BJ (cell line): ENCODE measurements at places on chromosomes 1 and 21. TPM values are rescaled to one million over a fixed set of nuclear protein-coding genes. Genes with fewer than 3 reads are reported as not detected.

GRCh38 chr21:34204481-34205439, 131.4 kb downstream of the MRPS6 start:
- DNase-seq: no peak

- no peak for DNase-seq
Measured at GRCh38 chr1:84569216-84569615, 5.0 kb downstream of the CTBS start.

DNA sequence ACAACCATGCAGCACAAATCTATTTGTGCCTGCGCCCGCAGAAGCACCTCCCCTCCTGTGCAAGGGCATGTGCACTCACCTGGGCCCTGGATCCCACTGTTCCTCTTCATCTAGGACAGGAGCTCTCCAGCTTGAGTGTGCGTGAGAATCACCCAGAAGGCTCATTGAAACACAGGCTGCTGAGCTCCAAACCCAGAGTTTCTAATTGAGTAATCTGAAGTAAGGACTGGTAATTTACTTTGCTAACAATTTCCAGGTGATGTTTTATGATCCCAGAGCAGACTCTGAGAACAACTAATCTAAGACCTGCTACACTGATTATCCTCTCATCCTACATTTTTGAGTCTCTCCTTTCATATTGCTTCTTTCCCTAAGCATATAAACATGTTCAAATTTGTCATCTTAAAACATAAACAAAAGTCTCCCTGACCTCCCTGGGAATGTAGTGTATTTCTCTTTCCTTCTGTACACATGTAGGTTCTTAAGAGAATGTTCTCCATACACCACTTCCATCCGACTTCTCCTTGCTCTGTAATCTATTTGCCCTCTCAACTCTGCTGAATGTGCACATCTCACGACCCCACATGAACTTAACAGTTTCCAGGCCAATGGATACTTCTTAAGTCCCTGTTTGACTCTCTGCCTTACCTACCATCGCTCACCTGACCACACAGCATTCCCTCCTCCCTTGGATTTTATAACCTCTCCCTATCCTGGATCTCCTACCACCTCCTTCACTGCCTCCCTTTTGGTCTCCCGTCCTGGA, 522.5 kb downstream of the SMYD3 start:
- DNase-seq: no peak

DNA sequence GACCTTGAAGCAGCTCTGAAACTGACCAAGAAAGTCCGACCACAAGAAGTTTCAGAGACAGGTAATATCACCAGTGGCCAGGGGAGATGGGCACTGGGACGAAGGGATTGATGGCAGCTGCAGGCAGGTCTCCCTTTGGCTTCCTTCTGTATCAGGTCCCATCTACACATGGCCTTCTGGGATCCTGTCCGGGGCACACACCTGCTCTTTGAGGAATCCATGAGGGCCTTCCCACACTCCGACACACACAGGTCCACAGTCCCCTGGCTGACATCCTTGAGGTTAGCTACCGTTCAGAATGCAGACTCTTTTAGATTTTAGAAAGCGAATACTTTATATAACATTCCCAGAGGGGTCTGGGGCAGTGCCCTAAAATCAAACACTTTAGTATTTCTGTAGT, 26.5 kb upstream of the TMEM125 start:
- DNase-seq: no peak

- DNase-seq: no peak
Measured at GRCh38 chr1:109621379-109622136, 1.9 kb downstream of the AMPD2 start.

DNA sequence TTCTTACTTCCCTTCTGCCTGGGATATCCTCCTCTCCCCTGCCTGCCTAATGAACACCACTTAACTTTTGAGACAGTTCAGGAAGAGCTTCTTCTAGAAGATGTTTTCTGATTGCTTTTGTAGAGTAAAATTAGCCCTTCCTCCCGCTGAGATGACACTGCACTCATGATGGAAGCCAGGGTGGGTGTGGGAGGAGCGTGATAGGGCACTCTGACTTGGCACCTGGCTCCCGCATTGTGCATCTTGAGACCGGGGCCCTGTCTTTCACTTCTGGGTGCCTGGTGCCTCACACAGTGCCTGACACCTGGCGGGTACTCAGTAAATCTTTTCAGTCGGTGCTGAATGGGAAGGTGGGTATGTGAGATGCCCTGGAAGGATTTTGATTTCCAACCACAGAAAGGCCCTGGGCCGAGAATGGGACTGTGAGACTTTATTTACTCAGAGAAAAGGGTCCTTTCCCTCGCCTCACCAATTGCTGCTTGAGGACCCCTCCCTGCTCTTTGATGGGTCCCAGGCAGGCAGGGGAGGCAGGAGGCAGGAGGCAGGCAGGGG, 6.8 kb downstream of the THEM5 start:
- no peak for DNase-seq

- no peak for DNase-seq
Measured at GRCh38 chr1:49397086-49397485, 620.4 kb upstream of the BEND5 start.

- DNase-seq: no peak
Measured at GRCh38 chr1:27521336-27521831, 31.4 kb upstream of the WASF2 start.

GRCh38 chr1:45282351-45282750, 44.3 kb upstream of the HPDL start:
- no peak for DNase-seq

DNA sequence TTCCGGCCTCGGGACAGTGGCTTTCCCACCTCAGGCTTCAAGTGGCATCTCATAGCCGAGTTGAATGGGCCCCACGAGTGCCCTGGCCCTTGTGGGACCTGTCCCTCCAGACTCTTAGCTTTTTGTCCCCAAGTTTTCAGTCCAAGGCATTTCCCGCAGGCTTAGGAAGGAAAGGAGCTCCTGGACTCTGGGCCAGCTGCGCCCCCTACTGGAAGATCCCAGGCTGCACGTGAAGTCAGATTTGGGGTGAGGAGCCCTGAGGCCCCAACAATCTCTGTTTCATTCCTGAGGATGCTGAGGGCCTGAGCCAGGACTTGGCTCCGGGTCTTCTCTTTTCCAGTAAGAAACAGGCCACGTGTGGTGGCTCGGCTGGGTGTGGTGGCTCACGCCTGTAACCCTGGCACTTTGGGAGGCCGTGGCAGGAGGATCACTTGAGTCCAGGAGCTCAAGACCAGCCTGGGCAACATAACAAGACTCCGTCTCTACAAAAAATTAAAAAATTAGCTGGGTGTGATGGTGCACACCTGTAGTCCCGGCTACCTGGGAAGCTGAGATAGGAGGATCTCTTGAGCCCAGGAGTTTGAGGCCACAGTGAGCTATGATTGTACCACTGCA, 67.4 kb downstream of the ARHGEF10L start:
- DNase-seq: no peak

DNA sequence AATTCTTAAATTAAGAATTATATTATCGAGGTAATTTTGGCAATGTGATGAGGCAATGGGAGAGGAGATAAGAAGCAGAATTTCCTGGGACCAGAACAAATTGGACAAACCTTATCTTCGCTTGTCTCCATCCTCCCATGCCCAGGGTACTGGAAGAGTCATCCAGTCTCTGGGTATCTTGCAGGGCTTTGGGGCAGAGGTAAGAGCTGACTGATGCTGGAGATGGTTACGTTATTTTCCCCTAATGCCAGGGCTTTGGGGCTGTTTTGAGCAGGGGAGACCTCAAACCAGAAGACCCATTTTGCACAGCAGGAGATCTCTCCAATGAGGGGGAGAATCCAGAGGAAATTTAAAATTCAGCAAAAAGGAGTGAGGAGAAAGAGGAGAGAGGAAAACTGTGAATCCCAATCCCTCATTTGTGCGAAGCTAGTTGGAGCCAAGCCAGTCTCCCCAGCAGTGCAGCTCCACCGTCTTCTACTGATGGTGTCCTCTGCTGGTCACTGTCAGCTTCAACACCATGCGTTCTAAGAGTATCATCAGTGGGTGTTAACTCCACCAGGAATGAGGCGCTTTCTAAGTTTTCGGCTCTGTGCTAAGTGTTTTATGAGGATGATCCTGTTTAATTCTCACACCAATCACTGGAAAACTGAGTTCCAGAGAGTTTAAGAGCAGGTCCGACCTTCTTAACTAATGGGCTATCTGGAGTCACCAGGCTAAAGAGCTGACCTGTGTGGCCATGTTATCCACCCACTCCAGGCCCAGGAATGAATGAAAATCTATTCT, 86.8 kb upstream of the CD34 start:
- no peak for DNase-seq

- no peak for DNase-seq
Measured at GRCh38 chr1:67148516-67149178, 13.9 kb upstream of the C1orf141 start.

GRCh38 chr1:34876406-34876805, 16.9 kb upstream of the SMIM12 start:
- DNase-seq: no peak

GRCh38 chr1:93630168-93630567, 51.5 kb downstream of the BCAR3 start:
- DNase-seq: no peak

- DNase-seq: peak; percentile 9
Measured at GRCh38 chr1:207404849-207405525, 49.1 kb upstream of the CR2 start.

GRCh38 chr1:184101571-184101970, 50.0 kb downstream of the TSEN15 start:
- no peak for DNase-seq

DNA sequence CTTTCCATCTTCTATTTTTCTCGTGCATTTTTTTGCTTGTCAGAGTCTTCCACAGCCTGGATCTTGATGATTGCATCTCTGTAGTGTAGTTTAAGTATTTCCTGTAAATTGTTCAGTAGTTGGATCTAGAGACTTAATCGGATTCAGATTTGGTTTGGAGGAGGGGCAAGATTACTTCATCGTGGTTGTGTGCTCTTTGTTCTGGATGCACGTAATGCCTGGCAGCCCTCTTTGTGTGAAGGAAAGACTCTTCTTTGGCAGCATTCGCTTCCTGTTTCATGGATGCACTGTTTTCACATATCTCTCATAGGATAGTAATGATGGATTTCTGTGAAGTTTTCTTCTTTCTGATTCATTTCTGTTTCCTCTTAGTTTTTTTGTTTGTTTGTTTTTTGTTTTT, 14.2 kb downstream of the SEMA4A start:
- DNase-seq: no peak

DNA sequence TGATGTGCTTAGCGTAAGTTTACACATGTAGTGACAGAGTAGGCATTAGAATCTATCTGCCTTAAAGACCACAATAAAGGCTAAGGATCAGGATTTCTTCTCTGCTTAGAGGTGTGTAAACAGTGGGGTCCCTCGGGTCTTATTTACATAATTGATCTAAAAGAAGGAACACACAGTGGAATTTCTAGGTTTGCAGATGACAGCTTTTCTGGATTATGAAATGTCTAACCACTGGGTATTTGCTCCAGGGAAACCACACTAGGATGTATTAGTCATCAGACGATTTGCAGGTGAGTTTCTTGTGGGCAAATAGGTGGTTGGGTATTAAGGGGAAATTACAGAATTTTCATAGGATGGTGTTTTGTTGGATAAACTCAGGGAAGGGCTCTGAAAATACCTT, 5.8 kb downstream of the LRRC8D start:
- no peak for DNase-seq

DNA sequence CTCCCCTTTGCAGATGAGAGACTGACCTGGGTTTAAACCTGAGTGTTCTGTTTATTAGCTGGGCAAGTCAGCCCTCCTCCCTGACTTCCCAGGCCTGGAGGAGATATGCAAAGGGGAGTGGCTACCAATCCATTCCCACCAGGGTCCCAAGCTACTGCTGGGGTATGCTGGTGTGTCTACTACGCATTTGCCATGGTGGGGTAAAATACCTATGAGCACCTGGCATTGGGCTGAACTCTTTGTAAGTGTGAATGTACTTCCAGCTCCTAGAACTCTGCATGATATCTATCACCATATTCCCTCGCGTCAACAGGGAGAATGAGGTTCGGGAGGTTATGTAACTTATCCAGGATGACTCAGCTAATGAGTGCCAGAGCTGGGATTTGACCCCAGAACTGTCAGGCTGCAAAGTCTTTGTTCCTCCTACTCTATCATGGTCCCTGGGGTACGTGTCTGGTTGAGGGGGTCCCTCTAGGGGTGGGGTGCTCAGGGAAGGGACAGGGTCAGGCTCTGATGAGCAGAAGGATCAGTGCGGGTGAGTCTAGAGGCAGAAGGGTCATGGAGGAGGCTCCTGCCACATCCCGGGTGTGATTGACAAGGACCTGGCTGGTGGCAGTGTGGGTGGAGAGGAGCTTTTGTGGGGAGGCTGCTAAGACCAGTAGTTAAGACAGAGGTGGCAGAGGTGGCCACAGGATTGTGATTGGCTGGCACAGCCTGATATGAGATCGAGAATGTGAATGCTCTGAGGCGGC, 16.7 kb downstream of the AMPD2 start:
- no peak for DNase-seq

GRCh38 chr21:41374177-41374712, 12.4 kb downstream of the MX2 start:
- DNase-seq: no peak

DNA sequence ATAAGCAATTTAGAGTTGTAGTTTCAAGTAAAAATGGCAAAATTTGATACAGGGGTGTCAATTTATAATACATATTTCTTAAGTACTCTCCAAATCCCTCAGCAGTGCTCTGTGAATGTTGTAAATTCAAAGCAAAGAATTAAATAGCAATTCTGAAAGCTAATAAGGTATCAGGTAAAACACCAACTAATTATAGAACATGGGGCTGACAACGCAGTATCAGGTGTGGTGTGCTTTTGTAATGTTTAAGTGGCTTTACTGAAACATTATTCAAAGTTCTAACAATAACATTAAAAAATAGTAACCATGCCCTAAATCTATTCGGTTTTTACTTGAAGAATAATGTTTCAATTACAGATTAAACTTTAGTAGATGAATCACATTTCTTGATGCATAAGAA, 1271.2 kb upstream of the ADGRL2 start:
- DNase-seq: no peak

GRCh38 chr1:160767395-160768294, 28.3 kb upstream of the LY9 start:
- no peak for DNase-seq

DNA sequence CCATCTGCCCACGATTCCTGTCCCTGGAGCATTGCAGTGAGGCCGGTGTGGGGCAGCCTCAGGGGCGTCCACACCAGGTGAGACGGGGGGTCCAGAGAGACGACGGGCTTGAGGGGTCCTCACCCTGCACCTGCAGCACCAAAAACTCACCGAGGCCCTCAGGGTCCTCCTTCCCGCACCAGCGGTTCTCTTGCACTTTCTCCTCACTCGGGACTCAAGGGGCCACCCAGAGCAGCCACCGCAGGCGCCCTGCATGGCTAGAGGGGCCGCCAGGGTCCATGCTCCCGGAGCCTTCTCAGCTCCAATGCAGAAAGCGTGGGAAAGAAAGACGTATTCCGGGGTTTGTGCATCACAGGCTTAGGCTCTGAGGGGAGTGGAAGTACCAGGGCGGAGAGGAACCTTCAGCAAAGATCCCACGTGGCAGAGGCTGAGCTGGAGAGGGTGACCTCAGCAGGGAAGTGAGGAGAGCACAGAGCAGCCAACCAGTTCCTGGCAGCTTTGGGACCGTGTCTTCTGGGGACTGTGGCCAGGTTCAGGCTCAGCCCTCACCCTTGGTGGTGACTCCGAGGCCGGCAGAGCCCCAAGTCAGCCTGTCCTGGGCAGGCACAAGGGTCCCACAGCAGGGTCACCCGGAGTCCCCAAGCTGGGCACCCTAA, 19.5 kb upstream of the COL6A2 start:
- DNase-seq: no peak

GRCh38 chr1:171422511-171422910, 62.8 kb upstream of the PRRC2C start:
- peak; percentile 50 for DNase-seq

The NTNG1 gene
- 3.3 and 4.6 TPM in 2 replicates for polyA plus RNA-seq

The ZYG11A gene
- polyA plus RNA-seq: 0.94 and 1.3 TPM in 2 replicates

The APCS gene
- not detected in 2 replicates for polyA plus RNA-seq

The DNAJC28 gene
- polyA plus RNA-seq: 0.38 and 0.91 TPM in 2 replicates

The FAM151A gene
- not detected in 2 replicates for polyA plus RNA-seq

The RIPPLY3 gene
- 0.22 and 0.23 TPM in 2 replicates for polyA plus RNA-seq

The CFAP126 gene
- not detected in 2 replicates for polyA plus RNA-seq

The VASH2 gene
- 0.04 and 0.12 TPM in 2 replicates for polyA plus RNA-seq
